ENCODE measurements at places on chromosomes 4 and X. TPM values are rescaled to one million over a fixed set of nuclear protein-coding genes. Genes with fewer than 3 reads are reported as not detected.

The CXCL6 gene
- total RNA-seq, result not detected

The VEGFD gene
- not detected for total RNA-seq

The TRPC3 gene
- total RNA-seq, result not detected

DNA sequence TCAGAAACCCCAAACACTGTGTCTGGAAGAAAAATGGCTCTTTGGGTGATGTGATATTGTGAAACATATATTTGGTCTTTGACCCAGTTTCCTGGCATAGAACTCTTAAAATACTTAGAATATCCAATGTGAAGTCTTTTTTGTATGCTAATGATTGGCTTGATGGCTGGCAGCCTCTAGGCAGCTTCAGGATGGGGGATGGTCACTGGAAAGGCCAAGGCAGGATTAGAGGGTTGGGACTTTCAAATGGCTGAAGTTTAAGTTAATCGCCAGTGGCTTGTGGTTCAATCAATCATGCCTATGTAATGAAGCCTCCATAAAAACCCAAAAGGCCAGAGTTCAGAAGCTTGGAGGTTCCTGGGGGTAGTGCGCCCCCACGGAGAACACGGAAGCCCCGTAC lies 33.5 kb upstream of the ESX1 start:
- DNase-seq, result no peak

DNA sequence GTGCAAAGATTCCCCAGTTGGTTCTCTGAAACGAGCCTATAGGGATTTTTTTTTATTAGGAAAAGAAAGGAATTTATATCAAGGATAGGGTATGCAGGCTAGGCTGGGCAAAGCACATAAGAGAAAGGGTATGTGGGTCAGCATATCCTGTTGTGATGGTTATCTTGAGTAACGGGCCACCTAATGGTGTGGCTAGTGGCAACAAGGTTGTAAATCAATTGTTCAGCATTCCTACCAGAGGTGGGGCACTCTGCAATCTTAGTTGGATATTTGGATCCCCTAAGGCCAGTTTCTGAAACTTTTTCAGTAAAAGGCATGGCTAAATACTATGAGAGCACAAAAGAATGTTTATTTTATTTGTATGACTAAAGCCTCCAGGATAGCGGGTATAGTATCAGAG lies 42.7 kb downstream of the DCAF12L1 start:
- no peak for DNase-seq

- no peak for DNase-seq
Measured at GRCh38 chr4:159416073-159416472, 313.2 kb downstream of the RAPGEF2 start.

DNA sequence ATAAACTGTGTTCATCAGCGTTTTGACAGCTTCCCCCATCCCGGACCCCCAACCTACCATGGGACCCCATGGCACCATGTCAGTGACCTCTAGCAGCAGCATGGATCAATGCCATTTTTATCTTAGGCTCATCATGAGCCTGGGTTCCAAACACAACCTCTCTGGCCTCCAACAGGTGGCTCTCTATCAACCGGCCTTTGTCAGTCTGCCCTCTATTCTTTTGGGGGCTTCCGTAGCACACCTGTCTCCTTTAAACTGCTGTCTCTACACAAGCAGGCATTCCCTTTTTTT lies 721 bp upstream of the TMEM150C start:
- no peak for DNase-seq

DNA sequence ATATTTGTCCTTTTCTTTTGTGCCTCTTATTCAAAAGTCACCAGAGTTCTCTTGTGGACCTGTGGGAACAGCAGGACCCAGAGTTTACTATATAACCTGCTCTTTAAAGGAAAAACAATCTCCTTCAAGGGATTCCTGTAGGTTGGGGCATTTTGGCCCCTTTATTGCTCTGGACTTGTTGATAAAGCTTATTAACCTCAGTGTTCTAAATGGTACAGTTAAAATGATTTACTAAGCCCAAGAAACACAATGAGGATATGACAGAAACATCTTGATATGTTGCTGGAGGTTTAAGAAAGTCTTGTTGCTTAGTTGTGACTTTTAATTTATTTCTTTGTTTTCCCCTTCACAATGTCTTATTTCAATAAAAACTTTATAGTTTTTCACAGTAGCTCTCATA lies 46.8 kb downstream of the SLIT2 start:
- no peak for DNase-seq
